Hematopoietic multipotent progenitor cell treated with erythropoietin and hydrocortisone succinate and interleukin-3 and kit ligand, for 15 days (in vitro differentiated cells): ENCODE measurements at places on chromosomes 4 and X.

- no peak for DNase-seq
Measured at GRCh38 chr4:26520728-26521450, 30.6 kb upstream of the CCKAR start.

DNA sequence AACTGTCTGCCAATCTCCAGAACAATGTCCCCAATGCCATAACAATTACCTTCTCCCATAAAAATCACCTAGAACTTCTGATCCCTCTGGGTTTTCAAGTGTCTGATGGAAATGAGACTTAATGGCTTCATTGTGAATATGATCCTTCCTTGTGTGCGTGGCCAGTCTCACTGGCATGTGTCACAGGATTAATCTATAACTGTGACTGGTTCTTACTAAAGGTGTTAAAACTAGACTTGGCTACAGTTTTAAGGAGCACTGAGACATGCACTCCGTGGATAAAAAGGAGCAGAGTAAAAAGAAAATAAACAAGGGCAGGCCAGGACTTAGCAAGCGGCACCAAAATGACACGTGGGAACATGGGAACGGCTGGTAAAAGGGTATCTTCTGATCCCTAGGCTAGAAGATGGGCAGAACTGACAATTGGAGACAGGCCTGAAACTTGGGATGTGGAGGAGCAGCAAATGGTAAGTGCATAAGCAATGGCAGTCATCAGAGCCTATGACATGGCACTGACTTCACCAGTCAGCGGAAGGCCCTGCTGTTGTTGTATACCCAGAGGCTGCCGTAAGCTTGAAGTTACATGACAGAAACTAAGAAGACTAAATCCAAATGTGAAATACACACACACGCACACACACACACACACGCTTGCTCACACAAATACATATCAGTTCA, 256.6 kb upstream of the NOCT start:
- no peak for DNase-seq

- DNase-seq, result no peak
Measured at GRCh38 chr4:17709763-17710068, 71.7 kb downstream of the FAM184B start.

GRCh38 chr4:117400039-117400835, 314.9 kb upstream of the TRAM1L1 start:
- no peak for DNase-seq

DNA sequence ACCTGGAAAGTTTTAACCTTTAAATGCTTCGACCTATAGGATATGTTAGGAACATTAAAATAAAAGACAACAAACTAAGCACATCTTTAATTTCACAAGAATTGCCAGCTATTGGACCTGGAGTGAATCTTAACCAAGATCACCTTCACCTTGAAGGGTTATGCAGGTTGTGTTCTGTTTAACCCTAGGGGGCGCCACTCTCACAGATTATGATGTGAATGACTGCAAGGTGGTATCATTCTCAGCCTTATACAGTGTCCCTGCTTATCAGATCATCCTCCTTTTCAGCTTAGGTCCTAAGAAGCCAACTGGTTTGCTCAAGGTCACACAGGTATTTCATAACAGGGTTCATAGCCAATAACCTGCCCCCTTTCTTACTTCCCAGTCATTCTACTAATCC, 23.5 kb downstream of the INTS6L start:
- peak; percentile 58 for DNase-seq

GRCh38 chr4:137532869-137533236, 559 bp upstream of the PCDH18 start:
- DNase-seq, result no peak

- no peak for DNase-seq
Measured at GRCh38 chr4:8019396-8020365, 80.0 kb upstream of the AFAP1 start.

GRCh38 chrX:24465532-24465865, 413 bp downstream of the PDK3 start:
- DNase-seq, result no peak

DNA sequence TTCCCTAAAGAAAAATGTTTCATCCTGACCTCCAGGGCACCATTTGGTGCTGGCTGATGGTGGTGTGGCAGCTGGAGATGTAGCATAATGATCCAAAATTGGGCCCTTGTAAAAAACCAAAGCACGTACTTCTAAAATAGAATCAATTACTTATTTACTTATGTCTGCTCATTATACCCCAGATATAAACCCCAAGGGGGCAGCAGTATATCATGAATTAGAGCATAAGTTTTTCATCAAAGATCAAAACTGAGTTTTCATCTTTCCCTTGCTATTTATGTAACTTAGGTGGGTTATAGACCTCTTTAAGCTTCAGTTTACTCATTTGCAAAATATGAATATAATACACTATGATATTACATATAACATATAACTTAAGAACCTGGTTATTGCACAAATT, 241.1 kb downstream of the TACR3 start:
- DNase-seq, result no peak

GRCh38 chr4:104967034-104967401, 179.7 kb upstream of the TET2 start:
- DNase-seq, result no peak

DNA sequence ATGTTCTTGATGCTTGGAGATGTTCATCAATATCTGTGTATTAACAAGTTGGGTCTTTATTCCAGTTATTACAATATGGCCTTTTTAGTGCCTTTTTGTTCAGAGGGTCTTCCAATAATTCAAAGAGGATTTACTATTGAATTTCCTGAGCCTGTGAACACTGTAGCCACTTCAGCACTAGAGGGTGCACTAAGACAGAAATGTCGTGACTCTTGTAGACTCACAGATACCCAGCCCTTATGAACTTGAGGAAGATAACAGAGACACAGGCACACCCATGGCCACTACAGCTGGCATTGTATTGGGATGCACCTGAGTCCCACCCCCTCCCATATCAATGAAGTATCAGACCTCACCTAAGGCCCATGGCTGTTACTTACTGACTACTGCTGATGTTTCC, 54.4 kb upstream of the ACTRT1 start:
- DNase-seq, result no peak

- DNase-seq, result no peak
Measured at GRCh38 chr4:83917572-83917971, 381.7 kb downstream of the GPAT3 start.

DNA sequence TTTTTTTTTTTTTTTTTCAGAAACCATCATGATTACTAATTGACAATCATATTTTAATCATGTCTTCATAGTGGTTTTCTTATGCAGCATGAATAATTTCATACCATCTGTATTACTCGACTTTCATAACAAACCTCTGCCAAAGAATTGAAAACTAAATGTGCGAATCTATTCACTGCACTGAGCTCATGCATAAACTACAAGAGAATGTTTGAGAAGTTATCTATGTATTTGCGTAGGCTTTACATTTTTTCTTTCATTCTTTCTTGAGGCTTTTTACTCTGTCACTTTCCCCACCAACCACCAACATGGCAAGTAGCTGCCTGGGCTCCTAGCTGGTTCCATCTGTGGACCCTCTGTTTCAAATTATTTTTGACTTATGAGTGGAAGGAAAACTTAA, 1761.0 kb downstream of the STIM2 start:
- DNase-seq, result no peak

DNA sequence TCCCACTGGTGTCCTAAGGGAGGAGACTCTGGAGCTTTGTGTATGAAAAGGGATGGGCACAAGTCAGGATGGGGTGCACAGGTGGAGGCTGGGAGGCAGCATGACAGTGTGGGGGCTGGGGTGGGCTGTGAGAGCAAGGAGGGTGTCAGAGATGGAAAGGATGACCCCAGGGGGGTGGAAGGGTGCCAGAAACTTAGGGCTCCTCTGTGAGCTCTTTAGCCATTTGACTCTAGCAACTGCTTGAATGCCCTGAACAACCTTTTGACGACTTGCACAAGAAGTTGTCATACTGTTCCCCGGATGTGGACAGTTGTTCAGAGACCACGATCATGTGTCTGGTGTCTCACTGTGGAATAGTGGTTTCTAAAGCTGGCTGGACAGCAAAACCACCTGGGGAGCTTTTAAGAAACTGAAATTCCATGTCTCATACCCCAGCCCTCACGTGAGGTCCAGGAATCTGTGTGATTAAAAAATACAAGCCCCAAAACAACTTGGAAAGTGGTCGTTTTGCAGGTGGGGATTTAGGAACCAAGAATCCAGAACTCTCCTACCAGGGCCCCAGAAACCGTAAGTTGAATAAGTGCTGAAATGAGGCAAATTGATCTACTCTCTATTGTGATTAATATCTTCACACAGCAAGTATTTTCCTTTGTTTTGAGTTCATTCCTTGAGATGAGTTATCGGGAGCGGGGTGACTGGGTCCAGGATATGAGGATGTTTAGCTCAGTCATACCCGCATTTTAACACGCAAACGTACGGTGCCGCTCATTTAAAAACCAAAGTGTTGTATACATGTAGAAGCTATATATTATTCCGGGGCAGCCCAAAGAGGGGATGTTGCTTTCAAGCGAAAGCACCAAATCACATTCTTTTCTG, 3.4 kb downstream of the RHOH start:
- no peak for DNase-seq

DNA sequence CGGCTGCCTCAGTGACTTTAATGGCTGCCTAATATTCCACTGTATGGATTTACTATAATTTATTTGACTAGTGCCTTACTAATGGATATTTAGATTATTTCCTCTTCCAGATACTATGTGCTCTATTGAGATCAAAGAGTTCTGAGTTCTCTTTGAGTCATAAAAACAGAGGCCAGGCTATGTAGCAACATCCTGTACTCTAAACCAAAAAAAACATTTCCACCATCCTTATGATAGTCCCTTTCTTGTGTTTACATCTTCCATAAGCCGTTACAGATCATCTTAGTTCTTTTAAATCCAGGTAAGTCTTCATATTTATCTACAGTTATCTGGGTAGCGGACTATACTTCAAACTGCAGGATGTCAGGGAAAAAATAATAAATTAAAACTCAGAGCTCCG, 56.6 kb upstream of the TMEM184C start:
- DNase-seq, result no peak

DNA sequence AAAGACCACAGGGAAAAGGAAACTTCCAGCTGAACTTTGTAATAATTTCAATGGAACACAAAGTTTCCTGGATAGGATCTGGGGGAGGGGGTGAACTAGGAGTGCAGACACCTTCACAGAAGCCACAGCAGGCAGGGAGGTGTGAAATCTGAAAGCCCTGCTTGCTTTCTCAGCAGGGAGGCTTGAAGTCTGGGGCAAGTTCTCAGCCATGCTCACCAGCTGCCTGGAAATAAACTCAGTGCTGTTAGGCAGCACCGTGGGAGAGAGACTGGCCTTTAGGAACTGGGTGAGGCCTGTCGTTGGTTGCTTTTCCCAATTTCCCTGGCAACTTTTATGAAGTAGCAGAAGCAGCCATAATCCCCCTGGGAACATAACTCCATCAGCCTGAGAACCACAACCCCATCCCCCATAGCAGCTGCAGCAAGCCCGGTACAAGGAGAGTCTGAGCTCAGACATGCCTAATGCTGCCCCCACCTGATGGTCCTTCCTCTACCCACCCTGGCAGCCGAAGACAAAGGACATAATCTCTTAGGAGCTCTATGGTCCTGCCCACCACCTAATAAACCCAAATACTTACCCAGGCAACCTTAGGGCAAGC, 39.2 kb upstream of the NMU start:
- no peak for DNase-seq

DNA sequence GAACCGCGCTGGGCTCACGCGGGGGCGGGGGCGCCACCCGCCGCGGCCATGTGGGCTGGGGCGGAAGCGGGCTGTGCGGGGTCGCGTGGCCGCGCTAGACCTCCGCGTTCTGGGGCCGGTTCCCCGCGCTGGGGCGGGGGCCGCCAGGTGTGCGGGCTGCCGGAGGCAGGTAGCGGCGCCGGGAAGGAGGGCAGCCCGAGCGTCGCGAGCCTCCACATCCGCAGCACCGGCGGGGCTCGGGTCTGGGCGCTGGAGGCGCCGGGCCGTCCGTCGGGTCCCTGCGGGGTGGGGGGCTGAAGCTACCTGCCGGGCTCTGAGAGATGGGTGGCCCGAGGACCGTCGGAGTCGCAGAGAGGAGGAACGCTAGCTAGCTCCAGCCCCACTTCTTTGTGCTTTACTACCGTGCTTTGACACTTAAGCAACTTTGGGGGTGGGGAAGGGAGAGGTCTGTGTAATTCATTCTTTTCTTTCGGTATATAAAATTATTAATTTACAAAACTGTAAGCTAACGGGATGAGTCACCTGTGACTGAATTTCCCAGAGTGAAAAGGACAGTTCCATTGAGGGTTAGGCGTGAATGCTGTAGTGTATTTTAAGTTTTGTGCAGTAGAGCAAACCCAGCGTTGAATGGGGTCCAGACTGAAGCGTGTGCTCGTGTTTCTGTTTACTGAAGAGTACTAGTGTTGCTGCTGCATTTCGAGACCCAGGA, 689 bp downstream of the METAP1 start:
- peak; percentile 14 for DNase-seq

DNA sequence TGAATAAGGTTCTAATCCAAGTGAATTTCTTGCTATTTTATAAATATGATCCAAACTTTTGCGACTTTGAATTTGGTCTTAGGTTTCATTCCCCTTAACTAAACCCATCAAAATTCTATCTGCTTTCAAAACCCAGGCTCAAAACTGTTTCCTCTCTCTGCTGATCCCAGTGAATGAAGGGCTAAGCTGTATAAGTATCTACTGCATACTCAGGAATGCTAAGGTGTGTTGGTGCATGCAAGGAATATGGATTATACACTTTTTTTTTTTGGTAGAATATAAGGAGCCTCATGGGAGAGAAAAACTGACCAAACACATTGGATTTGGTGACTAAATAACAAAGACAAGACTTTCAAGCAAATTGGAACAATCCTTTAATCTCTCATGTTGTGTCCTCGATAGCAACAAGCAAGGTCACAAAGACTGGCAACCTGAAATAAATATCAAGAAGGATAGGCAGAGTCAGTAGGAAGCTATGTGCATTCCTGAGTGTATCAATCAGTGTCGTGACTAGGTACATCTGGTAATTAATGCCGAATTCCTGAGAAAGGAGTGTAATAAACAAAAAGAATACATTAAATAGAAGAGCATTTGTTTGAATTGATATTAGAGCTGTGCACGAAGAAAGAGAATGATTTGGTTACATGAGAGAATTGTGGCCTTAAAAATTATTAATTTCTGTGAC, 74.3 kb upstream of the KCTD8 start:
- DNase-seq, result no peak

DNA sequence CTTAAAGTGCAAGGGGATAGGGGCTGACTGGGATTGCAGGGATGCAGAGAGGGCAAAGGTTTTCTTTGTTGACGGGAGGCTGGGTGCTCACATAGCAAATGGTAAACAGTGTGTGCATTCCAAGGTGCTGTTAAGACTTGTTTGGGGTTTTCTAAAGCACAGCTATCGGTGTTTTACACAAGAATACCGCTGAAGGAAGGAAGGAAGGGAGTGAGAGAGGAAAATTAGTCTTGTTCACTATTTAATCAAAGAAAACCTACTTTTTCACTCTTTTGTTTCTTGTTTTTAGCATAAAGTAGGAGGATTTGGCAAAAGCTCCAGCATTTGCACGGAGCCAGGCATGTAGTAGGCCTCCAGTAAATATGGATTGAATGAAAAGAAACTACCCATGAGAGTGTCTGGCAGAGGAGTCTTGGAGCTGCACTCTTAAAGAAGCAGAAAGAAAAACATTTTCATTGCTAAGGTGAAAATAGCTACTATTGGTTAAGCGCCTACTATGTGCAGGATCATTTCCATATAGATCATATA, 99.7 kb downstream of the FIP1L1 start:
- no peak for DNase-seq

- peak; percentile 65 for DNase-seq
Measured at GRCh38 chr4:185134307-185134869, 8.7 kb upstream of the SLC25A4 start.
